ENCODE measurements at places on chromosomes 11 and 22. TPM values are rescaled to one million over a fixed set of nuclear protein-coding genes. Genes with fewer than 3 reads are reported as not detected.

The PDE3B gene
- total RNA-seq, result 47.2 TPM

The ZBTB16 gene
- total RNA-seq, result 2.2 TPM

The KCNE3 gene
- not detected for total RNA-seq

The OR56A1 gene
- not detected for total RNA-seq

The CARNS1 gene
- total RNA-seq, result 2.0 TPM

The SLC22A25 gene
- not detected for total RNA-seq

The TSPAN32 gene
- total RNA-seq, result 7.4 TPM

The POU2AF2 gene
- total RNA-seq, result not detected
